GM23248 (cell line): ENCODE measurements at places on chromosomes 7 and 10. TPM values are rescaled to one million over a fixed set of nuclear protein-coding genes. Genes with fewer than 3 reads are reported as not detected.
A peak's percentile ranks its signal among the peaks of the same experiment; 100 is the strongest.

DNA sequence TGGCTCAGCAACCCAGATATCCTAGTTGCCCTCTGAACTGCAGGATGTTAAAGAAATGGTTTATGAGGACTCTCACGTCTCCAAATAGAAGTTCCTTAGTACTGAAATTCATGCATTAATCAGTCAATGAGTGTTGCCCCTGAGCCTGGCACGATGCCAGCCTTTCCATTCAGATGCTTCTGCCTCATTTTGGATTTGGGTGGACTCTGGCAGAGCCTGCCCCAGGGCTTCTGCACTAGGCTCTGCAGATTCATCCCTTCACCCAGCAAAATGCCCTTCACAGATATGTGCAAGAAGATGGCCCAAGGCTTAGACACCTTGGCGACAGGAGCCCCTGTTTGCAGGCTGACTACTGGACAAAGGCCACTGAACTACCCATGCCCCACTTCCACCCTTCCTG lies 747.8 kb downstream of the GRID1 start:
- no peak for DNase-seq

GRCh38 chr10:112275512-112276245 lies 7.5 kb upstream of the TECTB start:
- DNase-seq, result peak; percentile 16

DNA sequence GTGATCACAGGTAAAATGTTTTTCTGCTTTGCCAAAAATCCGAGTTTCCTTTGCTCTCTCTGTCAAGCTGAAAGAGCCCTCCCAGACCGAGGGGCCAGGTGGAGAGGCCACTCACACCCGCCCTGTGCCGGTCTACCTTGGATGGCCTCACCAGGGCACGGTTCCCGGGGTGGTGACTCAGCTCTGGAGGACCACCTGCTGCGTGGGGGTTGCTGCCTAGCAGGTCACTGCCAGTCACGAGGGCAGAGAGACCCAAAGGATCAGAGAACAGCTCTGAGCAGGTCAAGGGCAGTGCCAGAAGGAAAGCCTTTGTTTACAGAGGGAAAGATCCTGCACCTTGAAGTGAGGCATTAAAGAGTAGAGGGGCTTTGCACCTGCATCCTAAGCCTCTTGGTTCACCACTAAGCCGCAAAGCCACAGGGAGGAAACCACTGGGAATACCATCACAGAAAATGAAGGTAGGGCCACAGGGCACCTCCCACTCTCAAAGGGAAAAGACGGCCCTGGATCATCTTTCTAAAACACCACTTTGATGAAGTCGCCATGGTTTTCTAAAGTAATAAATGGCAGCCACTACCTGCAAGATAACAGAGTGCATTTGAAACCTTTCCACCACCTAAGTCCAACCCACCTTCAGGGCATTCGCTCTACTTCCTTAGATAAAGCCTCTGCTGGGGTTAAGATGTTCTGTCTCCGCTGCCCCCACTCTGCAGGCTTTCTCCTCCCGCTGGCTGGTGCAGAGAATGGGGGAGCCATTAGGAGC lies 160.3 kb upstream of the KLF14 start:
- peak; percentile 84 for DNase-seq

The CLEC2L gene
- not detected in 2 replicates for total RNA-seq
